Activated CD4-positive, alpha-beta T cell treated with anti-CD3 and anti-CD28 coated beads for 48 hours (primary cell): ENCODE measurements at places on chromosomes 3 and 15.

GRCh38 chr15:87490666-87491065 is 765.9 kb downstream of the NTRK3 start:
- no peak for DNase-seq

DNA sequence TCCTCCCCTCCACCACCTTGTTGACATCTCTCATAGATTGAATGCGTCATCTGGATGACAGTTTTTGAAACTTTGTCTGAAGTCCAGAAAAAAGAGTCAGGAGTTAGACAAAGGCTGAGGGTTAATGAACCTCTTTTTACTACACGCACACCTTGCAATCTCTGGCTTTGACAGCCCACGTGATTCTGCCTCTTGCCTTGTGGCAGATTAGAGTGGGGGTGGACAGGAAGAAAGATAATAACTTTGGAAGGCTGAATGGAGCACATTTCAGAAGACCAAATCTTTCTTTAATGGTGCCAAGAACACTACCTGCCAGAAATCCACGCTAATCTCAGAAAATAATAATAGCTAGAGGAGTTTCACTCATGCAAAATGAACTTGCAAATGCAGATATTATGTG is 327.9 kb upstream of the TRIM42 start:
- DNase-seq = no peak

DNA sequence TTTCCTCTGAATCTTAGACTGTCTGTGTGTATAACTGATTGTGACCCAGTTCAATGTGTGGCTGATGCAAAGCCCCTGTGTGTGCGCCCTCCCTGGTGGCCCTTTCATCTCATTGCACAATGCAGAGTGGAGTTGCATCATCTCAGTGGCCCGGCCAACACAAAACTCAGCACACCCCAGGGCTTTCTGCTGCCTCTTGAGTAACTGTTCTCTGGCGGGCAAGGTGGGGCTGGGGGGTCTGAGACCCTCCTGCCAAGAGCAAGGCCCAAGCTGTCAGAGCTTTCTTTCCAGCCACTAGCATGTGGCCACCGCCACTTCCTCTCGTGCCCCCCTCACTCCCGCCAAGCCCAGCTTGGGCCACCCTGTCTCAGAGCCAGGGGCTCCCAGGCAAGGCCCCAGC is 80.7 kb upstream of the ALDH1L1 start:
- DNase-seq = peak; percentile 18

DNA sequence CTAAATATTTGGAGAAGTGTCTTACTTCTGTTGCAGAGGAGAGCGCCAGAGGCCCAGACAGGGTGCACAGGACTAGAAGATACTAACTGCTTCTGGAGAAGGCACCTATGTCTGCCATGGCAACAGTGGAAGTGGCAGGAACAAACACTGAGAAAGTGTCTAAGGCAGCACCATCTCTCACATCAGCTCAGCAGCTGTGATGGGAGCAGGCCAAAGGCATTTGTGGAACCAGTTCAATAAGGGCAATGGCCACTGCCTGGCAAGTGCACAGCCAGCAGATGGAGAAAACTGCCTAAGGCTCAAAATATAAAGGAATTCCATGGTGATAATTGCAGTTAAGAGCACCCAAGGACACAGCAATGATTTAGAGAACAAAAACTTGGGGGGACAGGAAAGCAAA is 563.0 kb upstream of the CCDC54 start:
- DNase-seq = no peak

DNA sequence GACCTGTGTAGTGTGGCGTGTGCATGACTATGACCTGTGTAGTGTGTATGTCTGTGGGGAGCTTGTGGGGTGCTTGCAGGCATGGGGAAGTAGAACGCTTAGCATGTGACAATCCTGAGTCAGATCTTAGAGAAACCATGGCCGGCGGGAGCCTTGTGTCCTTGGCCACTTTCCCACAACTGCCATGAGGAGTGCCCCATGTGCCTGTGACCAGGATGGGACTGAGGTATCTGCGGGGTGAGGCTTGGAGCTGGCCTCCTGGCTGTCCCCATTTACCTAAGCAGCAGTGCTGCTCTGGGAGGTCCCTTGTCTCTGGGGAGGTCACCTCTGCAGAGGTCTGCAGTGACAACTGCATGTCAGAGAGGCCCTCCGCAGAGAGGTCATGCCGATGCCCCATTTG is 23.6 kb downstream of the TRPM1 start:
- no peak for DNase-seq

- no peak for DNase-seq
These were observed 87.4 kb upstream of the MEX3B start for GRCh38 chr15:82133251-82133650.
